ENCODE measurements at places on chromosomes 12 and 14.

DNA sequence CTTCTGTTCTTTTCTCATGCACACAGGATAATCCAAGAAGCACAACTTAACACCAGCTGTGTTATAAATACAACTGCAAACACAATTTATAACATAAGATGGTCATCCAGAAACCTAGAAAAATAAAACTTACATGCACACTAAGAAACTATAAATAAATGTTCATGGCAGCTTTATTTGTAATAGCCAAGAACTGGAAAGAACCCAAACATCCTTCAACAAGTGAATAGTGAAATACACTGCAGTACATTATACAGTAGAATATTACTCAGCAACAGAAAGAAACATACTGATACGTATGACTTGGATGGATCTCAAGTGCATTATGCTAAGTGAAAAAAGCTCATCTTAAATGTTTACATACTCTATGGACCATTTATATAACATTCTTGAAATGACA lies 132.7 kb downstream of the SPTSSA start:
- DNase-seq = no peak

DNA sequence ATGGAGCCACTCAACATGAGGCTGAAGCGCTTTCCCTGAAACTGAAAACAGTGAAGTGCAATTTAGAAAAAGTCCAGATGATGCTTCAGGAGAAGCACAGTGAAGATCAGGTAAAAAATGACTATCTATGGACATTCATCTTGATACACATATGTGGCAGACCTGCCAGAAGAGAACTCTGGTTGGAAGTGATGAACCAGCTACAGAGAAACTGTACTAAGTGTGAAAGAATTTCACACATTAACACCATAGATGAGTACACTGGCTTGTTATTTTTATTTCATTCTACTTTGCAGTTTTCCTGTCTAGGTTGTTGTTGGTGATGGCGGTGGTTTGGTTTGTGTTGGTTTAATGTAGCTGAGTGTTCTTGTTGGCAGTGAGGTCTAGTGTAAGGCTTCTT lies 174.7 kb downstream of the ESR2 start:
- DNase-seq = no peak

- no peak for DNase-seq
Observed at GRCh38 chr14:94098326-94098992, 12.1 kb upstream of the IFI27 start.

DNA sequence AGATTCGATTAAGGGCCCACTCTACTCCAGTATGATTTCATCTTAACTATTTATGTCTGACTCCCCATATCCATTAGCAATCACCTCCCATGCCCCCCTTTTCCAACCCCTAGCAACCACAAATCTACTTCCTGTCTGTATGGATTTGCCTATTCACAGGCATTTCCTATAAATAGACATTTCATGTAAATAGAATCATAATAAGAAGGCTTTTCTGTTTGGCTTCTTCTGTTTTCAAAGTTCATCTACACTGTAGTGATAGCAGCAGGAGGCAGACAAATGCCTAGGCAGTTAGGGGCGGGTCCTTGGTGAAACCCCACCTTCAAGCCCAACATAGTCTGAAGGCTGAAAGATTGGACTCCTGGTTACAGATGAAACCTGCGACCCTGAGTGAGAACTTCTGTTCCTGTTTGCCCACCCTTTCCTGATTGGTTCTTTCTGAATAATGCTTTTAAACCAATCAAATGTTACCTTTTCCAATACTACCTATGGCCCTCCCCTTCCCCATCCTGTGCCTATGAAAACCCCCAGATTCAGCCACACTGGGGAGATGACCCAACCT lies 62.1 kb upstream of the HECTD1 start:
- no peak for DNase-seq

GRCh38 chr14:70771781-70772212 lies 37.5 kb downstream of the MAP3K9 start:
- DNase-seq = no peak

- DNase-seq = no peak
Observed at GRCh38 chr12:52080403-52081251, 1.1 kb downstream of the SMIM41 start.

DNA sequence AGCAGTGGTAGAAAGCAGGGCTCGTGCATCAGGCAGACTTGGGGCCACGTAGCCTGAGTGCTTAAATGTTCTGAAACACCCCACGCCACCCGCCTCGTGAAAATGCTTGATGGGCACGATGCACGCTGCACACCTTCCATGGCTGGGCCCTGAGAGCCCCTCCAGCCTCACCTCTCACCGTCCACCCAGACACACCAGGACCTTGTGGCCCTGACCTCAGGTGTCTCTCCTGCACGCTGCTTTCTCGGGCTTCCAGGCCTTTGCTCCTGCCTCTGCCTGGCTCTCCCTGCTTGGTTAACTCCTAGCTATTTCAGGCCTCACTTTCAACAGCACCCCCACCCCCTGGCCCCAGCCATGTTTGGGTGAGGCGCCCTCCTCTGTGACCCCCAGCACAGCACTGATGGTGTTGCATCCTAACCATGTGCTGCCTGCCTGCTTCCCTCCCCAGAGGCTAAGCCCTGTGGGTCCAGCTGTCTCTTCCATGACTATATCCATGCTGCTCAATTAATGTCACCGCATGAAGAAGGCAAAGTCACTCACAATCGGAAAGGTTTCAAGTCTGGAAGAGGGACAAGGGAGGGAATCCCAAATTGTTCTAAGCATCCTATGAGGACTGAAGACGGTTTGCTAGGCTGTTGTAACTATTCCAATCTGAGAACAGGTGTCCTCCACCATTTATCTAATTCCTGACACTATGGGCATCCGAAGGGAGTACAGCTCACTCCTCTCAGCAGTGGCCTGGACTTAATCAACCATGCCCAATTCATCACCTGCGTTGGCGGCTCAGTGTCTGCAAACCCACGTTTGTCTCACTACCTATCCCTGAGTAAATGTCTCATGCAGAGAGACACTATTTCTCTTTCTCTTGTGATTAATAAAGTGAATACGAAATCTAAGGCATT lies 82.2 kb downstream of the CCDC88C start:
- no peak for DNase-seq

DNA sequence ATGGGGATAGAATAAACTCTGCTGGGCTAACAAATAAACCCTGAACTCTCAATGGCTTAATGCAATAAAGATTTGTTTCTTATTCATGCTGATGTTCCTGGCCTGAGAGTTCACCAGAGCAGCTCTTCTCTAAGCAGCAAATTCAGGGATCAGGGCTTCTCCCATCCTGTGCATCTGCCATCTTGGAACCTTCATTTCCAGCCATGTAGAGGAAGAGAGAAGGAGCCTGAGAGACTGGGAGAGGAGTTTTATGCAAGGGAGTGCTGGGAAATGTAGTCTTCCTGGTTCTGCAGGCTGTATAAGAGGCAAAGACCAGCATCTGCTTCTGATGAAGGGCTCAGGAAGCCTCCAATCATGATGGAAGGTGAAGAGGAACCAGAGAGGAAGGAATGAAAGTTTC lies 20.6 kb upstream of the APOLD1 start:
- DNase-seq = no peak

DNA sequence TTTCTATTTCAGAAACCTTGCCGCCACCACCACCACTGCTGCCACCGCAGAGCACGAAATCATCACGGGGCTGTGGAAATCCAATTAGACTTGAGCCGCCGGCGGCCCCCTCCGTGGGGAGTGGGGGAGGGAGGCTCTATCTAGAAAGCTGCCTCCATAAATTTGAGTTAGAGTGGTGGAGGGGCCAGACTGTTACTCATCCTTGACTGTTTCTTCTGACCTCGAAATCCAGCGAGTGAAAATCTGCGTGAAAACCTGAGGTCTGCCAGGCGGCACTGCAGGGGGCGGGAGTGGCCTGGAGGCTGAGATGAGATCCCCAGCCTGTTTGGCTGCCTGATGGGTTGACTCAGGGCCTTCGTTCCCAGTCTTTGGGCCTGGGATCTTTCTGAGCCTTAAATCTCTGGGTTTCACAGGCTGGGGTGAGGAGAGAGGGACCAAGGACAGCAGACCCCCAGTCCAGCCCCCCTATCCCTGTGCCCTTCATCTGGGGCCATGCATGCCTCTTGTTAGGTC lies 29.9 kb downstream of the TSPAN9 start:
- no peak for DNase-seq

DNA sequence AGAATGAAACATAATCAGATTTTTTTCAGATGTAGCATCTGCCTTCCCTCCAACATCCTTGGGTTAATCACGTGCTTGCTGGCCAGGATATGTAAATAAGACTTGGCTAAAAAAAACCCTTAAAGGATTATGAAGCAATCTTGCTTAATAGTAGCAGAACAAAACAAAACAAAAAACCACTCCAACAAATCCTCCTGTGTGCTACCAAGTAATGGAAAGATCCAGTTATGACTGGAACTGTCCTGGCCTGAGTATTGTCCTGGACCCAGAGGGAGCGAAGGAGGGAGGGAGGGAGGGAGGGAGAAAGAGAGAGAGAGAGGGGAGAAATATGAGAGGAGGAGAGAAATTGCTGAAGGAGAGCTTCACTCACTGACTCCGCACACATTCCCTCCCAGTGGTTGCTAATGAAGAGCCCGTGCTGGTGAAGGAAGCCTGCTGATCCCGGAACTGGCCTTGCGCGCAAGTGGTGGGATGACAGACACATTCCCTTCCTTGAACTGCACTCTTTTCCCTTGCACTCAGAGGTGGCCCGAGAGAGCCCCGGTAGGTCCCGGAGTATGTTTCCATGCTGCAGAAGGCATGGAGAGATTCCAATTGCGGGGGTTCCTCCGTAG lies 57.2 kb downstream of the HMGA2 start:
- DNase-seq = no peak

GRCh38 chr14:50734950-50735695 lies 67.0 kb upstream of the SAV1 start:
- no peak for DNase-seq

DNA sequence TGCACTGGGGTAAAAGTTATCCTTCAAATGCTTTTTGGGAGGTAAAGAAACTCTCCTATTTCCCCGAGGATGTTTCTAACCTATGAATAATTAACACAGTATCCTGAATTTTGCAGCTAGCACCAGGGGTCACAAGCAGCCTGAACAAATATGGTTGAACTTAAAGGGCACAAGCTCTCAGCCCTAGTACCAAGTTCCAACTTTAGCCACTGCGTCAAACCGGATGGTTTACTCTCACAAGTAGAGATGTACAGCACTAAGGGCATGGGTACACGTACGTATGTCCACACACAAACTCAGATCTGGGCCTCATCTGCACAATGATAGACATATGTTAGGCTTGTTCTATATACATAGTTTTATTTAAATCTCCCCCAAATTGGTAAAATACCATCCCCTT lies 4.7 kb downstream of the CCDC88C start:
- DNase-seq = no peak

DNA sequence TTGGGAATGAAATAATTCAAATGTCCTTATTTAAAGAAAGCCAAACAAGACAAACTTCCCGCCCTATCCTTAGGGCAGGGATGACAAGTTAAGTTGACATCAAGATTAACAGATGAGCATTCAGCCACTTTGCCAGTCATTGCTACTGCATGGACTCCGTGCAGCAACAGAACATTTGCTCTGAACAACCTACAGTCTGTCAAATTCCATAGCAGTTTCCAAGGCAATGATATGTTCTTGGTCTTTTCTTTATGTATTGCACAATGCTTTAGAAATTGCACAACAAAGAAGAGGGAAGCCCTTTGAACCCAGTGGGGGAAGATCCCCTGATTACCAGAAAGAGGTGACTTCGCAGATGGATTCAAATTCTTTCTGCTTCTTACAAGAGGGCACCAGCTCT lies 269.8 kb downstream of the BCAT1 start:
- DNase-seq = no peak

DNA sequence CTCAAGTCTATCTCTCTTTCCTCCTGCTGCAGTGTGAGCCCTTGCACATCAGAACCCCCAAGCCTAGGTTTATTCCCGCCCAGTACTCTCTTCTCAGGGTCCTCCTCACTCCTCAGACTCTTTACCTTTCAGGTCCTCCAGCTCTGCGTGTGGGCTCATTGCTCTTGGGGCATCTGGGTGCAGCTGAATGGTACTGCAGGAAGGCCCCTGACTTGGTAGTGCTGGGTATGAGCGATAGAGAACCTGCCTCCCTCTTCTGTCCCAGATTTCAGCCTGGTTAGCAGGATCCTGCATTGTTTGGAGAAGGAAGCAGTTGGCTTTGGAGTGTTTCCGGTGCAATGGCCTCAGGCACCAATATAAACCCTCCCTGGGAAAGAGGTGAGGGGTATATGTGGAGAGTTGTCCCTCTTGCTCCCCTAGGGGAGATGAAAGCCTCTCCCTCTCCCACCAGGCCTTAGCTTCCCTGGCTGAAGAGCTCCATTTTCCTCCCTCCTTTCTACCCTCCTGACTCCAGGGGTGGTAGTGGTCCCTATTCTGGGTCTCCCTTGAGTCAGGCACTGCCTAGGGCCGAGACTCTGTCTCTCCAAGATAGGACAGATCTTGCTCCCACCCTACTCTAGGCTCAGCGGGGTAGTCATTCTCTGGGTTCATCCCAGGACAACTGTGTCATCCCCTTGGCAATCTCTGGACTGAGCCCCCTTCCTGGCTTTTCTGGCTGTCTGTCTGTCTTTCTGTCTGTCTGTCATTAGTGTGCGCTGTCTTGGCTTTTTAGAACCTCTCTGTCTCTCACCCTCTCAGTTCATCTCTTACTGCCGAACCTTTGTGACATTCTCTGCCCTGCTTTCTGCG lies 3.8 kb downstream of the LRP1 start:
- DNase-seq = no peak
